ENCODE measurements at places on chromosomes 4 and X.

GRCh38 chr4:183721207-183722081 is 62.4 kb downstream of the TRAPPC11 start:
- DNase-seq: no peak

GRCh38 chrX:15856222-15856587 is 1.6 kb upstream of the AP1S2 start:
- no peak for DNase-seq

GRCh38 chrX:81261576-81261975 is 59.7 kb downstream of the SH3BGRL start:
- DNase-seq: no peak

GRCh38 chrX:131704136-131704695 is 160.3 kb downstream of the OR13H1 start:
- DNase-seq: peak; percentile 4

DNA sequence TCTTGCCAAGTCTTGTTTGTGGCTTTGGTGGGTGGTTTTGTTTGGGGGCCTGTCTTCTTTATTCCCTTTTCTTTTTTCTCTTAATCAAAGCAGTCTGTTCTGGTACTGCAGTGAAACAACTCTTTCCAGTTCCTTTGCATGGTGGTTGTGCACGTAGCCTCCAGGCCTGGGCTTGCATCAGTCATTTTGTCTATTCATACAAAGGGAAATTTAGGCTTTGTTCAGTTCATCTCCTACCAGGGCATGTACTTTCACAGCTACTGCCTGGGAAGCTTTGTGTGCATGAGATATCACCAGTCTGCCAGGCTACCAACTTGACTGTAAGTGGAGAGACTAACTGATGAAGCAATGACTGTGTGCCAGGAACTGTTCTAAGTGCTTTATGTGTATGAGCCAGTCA is 8.5 kb downstream of the TRIM2 start:
- no peak for DNase-seq

DNA sequence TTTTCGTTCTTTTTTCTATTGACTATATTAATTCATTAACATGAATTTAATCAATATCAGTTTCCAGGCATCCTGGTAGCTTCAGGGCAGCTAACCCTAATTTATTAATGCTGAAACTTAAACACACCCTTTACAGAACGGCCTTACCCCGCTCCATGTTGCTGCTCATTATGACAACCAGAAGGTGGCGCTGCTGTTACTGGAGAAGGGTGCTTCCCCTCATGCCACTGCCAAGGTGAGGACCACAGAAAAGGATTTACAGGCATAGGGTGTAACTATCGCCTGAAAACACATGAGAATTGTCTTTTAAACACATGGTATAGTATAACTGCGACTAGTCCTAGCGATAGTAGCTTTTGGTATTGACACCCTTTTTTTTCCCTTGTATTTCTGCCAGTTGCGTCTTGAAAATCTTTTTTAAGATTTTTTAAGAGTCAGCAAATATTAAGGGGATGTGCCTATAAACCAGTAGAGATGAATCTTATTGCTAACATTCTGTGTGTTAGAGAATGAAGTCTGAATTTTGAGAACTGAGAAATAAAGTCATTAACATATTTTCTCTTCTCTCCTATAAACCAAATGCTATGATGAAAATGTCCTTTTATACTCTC is 229.0 kb downstream of the ANK2 start:
- DNase-seq: peak; percentile 2

- DNase-seq: no peak
Measured at GRCh38 chr4:181507180-181507835, 735.9 kb upstream of the TENM3 start.

- DNase-seq: no peak
Measured at GRCh38 chr4:159272273-159273140, 169.6 kb downstream of the RAPGEF2 start.

GRCh38 chrX:148940411-148940996 is 440.1 kb downstream of the AFF2 start:
- no peak for DNase-seq

DNA sequence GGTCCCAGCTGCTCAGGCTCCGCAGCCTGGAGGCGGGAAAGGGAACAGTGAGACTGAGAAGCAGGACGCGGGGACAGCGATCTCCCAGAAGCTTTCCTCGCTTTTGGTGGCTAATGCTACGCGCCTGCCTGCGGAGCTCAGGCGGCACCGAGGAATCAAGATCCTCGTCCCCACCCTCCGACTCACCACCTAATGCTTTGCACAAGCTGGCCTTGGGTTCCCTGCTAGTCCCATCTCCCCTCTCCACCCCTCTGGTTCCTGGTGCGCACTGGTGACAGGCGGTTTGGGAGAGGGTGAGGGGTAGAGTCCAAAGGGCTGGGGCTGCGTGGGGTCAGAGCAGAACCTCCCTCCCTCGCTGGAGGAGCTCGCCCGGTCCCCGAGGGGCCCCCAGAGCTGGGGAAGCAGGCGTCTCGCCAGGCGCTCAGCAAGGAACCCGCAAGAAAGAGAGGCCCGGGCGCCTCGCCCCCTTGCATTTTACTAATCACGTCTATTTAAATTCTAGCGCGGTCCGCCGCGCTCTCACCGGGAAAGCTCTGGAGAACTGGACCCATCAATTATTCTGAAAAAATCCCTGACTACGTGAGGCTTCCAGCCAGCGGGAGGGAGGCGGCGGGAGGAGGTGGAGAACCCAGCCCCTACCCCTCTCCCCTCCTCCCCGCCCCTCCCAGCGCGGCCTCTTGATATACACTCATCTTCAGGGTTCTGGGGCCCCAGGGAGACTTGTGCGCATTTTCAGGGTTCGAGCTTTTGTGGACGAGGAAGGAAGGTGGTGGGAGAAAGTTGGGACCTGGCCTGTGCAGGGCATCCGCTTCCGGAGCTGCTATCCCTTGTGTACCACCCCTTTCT is 9.1 kb downstream of the POU4F2 start:
- no peak for DNase-seq

GRCh38 chr4:65416891-65417290 is 253.4 kb downstream of the EPHA5 start:
- no peak for DNase-seq

DNA sequence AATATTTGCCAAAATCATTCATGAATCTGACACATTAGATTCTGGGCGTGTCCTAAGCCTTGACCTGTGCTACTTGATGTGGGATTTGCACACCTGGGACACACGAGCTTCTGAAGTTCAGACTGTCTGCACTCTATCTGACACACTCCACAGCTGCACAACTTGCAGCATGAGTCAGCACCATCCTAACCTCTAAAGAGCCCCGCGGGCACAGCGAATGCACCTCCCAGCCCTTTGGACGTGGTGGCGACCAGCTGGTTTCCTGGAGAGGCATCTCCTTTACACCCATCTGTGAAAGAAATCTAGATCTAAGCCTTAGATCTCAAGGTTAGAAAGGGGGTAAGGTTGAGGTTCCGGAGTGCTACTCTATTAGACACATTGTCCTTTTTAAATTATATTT is 69.2 kb downstream of the SORBS2 start:
- no peak for DNase-seq

DNA sequence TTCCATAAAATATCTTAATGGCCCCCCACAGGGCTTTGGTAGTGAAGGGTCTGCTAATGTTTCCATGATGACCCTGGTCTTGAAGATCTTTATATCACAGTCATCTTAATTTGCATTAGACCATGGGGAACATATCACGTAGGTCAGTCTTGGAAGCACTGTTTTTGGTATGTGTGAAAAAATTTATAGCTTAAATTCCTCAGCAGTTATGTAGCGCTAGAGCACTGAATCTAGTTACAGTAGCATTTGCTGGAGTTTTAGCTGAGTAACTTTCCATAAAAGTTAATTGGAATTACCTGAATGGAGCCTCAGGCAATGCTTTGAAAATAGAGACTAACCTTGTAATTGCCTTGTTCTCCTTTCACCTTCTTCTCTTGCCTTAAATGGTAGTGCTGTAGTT is 648.8 kb downstream of the IQCM start:
- no peak for DNase-seq

DNA sequence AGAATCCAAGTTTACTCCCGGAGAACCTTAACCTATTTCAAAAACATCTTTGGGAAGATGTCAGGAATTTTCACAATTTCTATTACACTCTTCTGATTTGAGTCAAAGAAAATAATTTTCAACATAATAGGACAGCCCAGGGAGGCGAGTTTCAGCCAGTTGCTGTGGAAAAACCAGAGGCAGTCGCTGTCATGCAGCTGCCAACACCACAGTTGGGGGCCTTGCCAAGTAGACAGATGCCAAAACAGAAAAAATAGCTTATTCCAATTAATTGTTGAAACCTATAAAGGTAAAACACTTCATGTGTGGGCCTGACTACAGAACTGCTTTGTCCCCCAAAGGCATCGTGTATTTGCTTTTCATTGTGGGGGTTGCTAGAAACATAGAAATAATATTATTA is 225.8 kb downstream of the DMD start:
- DNase-seq: no peak

GRCh38 chrX:117508021-117508420 is 608.6 kb downstream of the KLHL13 start:
- DNase-seq: no peak

DNA sequence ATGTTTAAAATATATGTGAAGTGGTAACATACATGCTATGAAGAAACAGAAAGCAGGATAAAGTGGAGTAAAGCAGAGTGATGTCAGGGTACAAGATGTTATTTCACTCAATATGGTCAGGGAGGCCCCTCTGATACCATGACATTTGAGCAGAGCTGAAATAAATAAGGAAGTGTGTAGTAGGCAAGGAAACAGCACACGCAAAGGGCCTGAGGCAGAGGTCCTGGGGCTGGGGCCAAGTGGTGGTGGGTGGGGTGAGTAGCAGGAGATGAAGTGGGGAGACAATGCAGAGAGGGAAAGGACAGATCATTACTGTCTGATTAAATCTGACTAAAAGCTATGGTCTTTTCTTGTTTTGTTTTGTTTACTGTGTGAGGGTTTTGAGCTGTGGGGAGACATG is 61.1 kb downstream of the FAM13A start:
- DNase-seq: no peak

DNA sequence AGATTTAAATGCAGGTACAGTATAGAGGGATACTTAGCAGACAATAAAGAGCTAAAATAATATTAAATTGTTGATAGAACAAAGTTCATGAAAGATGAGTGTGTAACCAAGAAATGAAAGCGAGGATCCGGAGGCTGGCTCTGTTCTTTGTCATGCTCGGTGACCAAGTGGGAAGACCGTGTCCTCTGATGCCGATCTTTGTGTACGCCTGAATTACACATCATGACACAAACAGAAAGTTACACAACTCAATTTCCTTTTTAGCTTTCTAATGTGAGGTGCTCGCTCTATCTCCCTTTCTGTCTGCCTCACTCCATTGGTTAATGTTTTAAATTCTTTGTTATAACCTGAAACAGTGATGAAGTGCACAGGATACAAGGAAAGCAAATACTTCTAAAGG is 114.8 kb upstream of the NEIL3 start:
- DNase-seq: no peak
